NCI-H510A (cell line): ENCODE measurements at places on chromosomes 5 and 9.

DNA sequence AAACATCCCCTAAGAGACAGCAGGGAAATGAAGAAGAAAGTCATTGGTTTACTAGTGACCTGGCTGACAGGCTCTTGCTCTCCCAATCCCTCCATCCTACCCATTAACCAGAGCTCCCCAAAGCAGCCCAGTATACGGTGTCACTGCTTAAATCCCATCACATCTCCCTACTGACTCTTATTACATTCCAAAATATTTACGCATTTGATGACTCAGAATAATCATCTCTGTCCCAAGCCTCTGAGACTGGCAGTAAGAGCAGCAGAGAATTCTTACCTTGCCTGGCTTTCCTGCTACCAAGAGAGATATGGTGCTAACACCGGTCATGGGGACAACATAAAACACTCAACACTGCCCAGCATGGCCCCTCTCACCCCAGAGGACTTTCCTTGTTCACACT is 20.2 kb upstream of the WHRN start:
- no peak for DNase-seq

DNA sequence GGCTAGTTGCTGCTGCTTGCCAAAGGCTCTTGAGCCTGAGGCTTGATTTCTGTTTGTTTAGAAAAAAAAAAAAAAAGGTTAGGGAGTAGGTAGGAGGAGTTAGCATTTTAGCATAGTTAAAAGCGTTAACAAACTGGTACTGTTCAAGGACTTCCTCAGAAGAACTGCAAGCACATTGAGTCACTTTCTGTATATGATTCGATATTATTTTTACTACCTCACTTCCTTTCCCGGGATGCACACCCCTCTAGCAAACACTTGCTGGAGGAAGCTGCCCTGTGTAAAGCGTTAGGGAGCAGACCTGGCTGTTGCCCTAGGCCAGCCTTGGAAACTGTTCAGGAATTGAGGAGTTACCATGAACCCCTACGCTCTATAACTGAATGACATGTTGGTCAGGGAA is 15.7 kb upstream of the CEP120 start:
- no peak for DNase-seq

GRCh38 chr5:96626956-96627355 is 35.2 kb upstream of the CAST start:
- no peak for DNase-seq

- DNase-seq = no peak
Observed at GRCh38 chr5:7671381-7671993, 179.4 kb downstream of the CFAP90 start.

GRCh38 chr5:172123269-172123692 is 64.7 kb downstream of the STK10 start:
- no peak for DNase-seq

DNA sequence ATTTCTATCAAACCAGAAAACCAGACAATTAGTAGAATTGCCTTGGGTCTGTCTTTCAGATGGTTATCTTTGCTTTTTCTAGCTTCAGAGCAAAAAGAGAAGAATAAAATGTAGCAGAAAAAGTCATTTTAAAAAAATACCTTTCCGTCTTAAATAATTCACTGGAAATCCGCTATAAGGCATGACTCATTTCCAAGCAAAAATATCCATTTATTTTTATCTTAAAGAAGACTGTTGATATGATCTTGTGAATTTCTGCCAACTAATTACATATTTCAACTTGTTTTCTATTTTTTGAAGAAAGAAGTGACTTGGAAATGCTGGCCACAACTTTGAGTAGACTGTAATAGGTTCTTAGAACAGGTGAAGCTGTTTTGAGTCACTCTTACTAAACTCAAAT is 83.7 kb downstream of the VCAN start:
- no peak for DNase-seq
